ENCODE measurements at places on chromosomes 6 and 20.

GRCh38 chr20:43944653-43945235, 30.1 kb downstream of the TOX2 start:
- no peak for DNase-seq

- DNase-seq, result no peak
Observed at GRCh38 chr6:12545619-12546409, 170.8 kb upstream of the PHACTR1 start.

DNA sequence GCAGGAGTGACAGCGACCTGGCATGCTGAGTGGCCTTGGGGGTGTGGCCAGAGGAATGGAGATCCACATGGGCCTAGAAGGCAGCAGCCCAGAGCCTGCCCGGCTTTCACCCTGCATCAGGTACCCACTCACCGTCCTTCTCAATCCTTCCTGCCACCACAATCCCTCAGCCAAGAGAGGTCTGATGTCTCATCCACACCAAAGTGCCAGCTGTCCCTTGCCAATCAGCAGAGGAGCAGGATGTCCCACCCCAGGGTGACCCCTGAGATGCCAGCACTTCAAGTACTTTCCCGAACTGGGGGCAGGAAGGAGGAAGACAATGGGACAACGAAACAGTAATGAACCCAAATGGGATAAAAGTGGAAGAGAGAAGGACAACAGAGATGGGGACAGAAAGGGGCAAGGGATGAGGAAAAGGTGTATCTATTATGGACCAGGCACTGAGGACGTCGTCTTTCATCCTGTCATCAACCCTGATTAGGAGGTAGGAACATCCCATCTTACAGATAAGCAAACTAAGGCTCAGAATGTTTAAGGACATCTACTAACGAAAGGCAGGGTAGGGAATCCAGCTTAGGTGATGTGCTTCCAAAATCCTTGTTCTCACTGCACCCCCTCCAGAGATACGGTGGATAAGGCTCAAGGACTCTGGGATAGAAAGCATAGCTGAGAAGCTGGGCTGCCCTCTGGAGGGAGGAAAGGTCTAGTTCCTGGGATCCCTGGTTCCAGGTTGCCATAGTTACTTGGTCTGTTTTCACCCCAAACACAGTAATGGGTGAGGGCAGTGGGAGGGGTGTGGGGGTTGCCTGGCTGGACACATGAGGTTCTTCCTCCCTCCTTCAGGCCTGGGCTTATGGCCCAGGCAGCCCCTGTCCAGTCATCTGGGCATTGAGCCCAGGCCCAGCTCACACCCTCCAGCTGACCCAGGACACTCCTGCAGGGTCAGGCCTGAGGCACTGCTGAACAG, 4.5 kb upstream of the TNXB start:
- no peak for DNase-seq

- no peak for DNase-seq
Observed at GRCh38 chr6:329888-330691, 37.8 kb downstream of the DUSP22 start.

DNA sequence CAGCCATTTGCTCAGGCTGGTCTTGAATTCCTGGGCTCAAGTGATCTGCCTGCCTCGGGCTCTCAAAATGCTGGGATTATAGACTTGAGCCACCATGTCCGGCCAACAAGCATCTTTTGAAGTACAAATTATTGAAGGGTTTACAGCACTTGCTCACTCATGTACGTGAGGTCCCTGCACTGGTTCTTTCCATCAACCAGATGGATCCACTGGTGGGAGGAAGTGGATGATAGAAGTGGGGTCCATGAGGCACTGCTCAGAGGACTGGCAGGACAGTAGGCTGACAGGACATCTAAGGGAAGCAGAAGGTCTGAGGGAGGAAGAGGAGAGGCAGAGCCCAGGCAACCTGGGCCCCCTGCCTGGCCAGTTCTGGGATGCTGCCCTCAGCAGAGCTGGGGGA, 109.2 kb upstream of the NXT1 start:
- no peak for DNase-seq

DNA sequence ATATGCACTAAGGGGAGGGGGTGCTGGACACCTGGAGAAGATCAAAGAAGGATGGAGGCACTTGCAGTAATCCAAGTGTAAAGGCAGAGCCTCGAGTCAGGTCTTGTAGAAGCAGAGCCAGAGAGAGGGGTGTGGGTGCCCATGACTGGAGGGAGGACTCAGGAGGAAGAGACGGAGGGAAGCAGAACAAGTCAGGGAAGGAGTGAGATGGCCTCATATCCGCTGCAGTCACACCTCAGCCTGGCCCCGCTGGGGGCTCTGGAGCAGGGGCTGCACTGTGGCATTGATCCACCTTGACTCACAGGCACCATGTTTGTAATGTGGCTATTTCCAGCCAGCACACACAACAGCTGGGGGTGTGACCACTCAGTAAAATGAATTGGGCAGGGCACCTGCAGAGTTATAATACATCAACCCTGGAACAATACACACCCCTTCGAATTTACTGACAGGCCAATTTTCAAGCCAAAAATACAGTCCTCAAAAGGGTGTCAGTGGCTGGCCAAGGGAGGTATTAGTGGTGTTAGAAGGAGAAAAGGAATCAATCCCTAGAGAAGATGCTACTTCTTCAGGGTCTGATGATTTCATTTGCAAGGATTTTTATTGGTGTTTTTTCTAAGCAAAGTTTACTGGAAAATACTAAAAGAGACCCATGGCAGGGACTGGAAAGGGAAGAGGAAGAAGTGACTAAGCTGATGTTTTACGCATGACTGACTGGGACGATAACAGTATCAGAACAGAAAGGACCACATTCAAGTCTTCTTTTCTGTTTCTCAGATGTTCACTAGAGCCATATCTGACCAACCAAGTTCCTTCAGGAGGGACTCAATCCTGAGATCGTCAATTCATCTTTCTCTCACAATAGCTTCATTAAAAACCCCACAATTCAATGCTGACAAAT, 18.9 kb upstream of the NXT1 start:
- DNase-seq, result no peak

DNA sequence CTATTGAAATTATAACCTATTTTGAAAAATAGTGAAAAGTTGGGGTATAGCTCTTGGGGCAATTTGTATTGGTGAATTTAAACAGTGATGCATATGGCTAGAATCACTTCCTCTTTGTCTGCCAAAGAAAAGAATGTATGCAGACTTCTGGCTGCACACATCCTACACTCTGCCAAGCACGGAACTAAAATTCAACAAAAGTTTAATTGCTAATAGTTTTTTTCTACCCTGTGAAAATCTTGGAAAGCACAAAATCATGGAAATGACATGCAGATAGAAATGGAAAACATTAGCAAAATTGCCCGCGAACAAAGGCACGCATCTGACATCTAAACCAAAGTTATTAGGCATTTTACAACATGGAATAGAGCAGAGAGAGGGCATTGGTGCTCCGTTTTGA, 106.4 kb upstream of the PDE10A start:
- DNase-seq, result no peak

DNA sequence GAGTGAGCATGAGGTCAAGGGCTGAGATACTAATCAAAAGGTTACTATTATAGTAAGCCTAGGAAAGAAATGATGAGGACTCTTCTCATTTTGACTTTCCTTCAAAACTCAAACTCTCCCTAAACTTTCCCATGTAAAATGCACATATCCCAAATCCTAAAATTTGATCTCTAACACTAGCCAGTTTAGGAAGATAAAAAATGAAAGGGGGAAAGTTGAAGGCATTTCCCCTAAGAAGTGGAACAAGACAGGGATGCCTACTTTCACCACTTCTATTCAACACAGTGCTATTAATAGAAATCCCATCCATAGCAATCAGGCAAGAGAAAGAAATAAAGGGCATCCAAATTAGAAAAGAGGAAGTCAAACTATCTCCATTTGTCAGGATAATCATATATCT, 2.9 kb upstream of the CALHM5 start:
- no peak for DNase-seq

- DNase-seq, result peak; percentile 17
Observed at GRCh38 chr6:70280400-70280853, 22.5 kb downstream of the COL9A1 start.

GRCh38 chr20:58555078-58555765, 40.0 kb upstream of the APCDD1L start:
- DNase-seq, result no peak

- DNase-seq, result no peak
Observed at GRCh38 chr6:20479060-20479459, 55.2 kb upstream of the CDKAL1 start.

GRCh38 chr6:132733814-132734213, 20.0 kb upstream of the VNN1 start:
- DNase-seq, result no peak

DNA sequence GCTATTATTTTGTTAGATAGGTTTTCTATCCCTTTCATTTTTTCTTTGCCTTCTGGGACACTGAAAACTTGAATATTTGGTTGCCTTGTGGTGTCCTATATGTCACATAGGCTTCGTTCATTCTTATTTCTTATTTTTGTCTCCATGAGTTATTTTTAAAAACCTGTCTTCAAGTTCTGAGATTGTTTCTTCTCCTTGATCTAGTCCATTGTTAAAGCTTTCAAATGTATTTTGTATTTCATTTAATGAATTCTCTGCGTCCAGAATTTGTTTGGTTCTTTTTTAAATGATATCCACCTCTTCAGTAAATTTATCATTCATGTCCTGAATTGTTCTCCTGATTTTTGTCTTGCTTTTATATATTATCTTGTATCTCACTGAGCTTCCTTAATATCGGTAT, 243.2 kb upstream of the BMP2 start:
- DNase-seq, result no peak

- DNase-seq, result no peak
Observed at GRCh38 chr6:2454180-2454579, 208.8 kb upstream of the GMDS start.

DNA sequence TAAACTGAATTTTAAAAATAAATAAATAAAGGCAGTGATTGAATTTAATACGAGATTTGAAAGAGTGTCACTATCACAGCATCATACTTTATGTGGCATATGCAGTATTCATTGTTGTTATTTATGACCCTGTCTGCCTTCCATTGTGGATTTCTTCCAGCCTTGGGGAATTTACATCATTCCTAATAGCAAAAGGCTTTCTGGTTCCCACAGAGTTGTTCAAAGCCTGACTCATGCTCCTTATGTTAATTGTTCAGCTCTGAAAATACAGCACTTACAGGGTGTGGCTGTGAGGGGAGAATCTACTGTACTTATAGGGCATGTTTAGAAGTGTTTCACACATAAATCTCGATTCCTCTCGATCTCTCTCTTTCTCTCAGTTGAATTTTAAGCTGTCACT, 54.4 kb downstream of the JAG1 start:
- DNase-seq, result no peak

DNA sequence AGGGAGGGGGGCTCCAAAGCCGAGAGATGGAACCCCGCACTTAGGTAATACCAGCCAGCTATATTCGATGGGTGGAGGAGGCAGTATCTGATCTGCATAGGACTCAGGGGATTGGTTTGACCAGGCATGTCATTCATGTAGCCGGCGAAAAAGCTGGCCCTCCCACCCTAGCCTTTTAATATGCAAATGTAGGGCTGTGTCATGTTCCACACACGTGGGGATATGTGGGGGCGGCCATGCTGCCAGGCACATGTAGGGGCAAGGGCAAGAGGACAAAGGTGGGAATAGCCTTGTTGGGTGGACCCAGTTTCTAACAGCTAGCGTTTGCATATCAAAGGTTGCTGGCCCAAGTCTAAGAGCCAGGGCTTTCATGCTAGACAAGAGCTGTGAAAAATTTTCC, 39.1 kb upstream of the DDR1 start:
- DNase-seq, result no peak

DNA sequence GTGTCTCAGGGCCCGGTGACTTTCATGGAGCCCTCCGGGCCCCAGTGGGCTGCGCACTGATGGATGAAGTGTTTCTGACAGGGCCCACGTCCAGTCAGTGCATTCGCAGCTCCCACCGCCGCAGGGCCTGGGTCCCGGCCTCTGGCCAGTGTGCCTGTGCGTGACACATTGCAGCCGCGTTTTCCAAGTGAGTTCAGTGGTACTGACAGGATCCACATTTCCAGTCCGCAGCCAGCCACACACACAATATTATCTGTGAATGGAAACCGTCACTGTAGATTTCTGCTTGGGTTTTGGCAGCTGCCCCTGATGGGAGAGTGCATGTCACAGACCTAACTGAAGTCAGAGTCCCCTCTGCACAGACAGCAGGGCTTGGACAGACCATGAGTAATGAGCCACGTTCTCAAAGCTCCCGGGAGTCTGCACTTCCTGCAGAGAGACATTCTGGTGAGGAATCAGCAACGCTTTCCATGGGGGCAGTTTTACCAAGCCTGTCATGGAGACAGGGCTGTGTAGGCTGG, 171.4 kb downstream of the MYLK4 start:
- peak; percentile 46 for DNase-seq

DNA sequence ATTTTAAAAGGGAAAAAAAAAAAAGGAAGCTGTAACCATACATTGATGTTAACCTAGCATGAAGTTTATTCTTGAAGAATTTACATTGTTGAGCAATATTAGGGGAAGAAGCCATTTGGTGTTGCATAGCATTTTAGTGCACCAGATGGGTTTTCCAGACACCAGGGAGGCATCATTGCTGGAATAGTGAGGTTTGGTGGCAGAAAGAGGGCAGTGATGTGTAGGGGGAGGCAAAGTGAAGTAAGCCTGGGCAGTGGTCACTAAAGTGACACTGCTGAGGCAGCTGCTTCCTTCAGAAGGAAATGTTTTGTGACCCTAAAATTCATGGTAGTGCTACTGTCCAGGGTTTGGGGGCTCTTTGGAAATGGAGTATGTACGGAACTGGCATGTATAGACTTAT, 2.6 kb downstream of the TOMM6 start:
- no peak for DNase-seq

DNA sequence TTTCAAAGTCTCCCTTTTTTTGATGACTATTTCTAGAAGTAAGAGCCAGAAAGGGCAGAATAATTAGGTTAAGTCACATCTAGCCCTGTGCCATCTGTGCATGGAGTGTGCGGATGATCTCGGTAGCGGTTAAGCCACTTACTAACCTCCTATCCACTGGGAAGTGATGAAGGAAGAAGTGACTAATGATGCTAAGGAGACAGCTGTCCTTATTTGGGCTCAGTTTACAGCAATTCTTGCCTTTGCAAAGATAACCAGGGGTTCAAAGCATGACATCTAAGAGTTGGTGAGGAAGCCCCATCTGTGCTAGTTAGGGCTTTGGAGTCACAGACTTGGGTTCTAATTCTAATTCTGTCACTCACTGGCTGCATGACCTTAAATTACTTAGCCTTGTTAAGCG, 62.4 kb upstream of the RREB1 start:
- DNase-seq, result no peak

GRCh38 chr6:25137916-25138232, 141.3 kb upstream of the CARMIL1 start:
- DNase-seq, result no peak

Measured in retina (tissue), 1 donor.